ENCODE measurements at places on chromosomes 1 and 21.

DNA sequence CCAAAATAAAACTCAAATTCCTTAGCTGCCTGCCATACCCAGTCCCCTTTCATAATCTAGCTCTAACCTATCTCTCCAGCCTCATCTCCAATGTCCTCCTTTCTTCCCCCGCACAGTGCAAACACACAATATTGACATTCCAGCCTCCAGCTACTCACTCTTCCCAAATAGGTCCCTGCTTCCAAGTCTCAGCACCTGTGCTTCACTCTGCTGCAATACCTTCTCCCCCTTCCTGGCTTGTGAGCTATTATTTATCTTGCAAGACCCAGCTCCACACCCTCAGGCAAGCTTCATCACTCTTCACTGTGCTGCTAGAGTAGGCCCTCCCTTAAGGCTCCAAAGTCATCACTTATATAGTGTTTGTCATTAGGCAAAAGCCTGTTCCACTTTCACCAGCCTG is 9.7 kb downstream of the PLPP3 start:
- no peak for DNase-seq

GRCh38 chr1:76005765-76006164 is 68.8 kb upstream of the ST6GALNAC3 start:
- DNase-seq: peak; percentile 18

DNA sequence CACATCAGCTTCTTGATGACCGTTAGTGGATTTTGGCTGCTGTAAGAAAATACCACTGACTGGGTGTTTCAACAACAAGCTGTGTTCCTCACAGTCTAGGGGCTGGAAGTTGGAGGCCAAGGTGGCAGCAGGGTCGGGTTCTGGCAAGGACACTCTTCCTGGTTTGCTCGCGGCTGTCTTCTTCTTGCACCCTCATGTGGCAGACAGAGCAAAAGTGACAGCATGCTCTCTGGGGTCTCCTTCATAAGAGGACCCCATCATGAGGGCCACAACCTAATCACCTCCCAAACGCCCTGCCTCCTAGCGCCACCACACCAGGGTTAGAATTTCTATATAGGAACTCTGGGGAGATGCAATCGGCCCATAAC is 18.6 kb upstream of the TSPEAR start:
- DNase-seq: no peak

- peak; percentile 50 for DNase-seq
Measured at GRCh38 chr1:234866007-234866866, 256.3 kb upstream of the IRF2BP2 start.

DNA sequence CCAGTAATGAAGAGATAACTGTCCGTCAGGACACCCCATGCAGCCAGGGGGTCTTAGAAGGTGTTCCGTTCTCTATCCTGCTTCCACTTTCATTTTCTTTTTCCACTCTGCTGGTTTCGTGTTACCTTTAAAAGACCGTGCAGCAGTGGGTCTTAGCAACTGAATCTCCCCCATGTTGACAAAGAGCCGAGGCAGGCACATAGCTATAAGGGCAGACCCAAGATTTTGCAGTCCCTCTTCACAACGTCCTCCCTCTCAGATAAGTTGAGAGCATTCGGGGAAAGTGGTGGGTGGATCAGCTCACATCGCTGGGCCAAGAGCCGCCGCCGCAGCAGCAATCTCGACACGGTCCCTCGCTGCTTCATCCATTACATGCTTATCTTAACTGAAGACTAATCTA is 355.5 kb downstream of the LMO4 start:
- DNase-seq: no peak

DNA sequence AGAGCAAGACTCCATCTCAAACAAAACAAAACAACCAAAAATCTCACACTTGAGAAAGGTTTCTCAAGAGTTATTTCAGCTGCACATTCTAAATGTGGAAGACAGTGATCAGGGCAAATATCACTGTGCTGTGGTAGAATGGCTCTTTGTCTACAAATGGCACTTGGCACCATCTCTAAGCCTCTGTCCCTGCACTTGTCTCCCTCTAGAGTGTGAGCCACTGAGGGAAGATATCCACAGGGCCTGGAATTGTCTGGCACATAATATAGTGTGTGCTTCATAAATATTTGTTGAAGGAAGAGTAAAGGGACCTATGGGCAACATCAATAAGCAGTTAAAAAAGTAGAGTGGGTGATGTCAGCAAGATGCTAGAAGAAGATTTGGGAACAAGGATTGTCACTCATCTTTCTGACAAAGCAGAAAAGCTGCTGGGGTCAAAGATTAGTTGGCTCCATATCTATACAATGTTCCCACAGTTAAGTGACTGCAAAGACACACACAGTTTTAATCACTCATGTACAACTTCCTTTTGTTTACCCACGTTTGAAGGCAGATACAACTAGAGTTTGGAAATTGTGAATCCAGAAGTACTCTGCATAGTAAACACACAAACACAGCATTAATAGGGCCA is 19.1 kb downstream of the CD101 start:
- no peak for DNase-seq

GRCh38 chr21:42366292-42367010 is at the start of gene TFF1:
TSS of gene TFF1 (minus strand) at chr21:42366535. CDS start at chr21:42366495, 40 bp downstream.
- DNase-seq: no peak

DNA sequence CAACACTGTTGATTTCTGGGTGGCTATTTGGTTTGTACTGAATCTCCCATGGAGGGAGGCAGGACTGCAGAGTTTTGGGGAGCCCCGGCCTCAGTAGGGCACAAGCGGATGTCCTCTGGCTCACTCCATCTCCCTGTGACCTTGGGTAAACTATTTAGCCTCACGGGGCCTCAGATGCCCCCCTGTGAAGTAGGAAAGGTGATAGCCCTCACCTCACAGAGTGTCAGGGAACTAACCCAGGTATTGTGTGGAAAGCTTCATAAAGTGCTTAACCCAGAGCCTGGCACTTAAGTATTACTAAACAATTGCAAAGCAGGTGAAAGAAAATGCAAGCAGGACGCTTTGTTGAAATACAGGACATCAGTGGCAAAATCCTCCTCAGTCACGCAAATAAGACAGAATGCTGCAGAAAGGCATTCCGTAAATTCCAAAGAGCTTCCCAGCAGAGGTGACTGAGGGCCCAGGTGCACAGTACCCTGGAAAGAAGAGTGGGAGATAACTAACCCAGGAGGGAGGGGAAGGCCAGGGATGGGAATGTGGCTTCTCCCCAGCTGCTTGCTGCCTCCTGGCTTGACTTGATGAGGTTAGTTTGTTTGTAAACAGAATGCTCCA is 436.3 kb downstream of the PRDM2 start:
- no peak for DNase-seq

DNA sequence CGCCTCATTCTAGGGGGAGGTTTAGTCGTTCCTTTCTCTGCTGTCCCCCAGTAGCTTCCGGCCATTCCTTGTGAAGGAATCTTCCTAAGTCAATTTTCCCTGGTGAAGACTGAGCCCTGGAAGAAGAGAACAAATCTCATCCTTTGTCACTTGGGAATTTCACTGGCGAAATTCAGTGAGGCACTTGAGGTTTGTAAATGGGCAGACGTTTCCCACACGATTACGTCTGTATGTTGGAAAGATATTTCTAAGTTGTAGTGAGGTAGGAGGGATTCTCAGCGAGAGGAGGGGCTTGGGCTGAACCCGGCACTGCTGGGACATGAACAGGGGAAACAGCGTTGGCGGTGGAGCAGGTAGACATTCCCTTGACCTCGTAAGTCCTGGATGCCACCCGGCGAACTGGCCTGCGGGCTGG is 47.2 kb downstream of the GALNT2 start:
- DNase-seq: no peak

DNA sequence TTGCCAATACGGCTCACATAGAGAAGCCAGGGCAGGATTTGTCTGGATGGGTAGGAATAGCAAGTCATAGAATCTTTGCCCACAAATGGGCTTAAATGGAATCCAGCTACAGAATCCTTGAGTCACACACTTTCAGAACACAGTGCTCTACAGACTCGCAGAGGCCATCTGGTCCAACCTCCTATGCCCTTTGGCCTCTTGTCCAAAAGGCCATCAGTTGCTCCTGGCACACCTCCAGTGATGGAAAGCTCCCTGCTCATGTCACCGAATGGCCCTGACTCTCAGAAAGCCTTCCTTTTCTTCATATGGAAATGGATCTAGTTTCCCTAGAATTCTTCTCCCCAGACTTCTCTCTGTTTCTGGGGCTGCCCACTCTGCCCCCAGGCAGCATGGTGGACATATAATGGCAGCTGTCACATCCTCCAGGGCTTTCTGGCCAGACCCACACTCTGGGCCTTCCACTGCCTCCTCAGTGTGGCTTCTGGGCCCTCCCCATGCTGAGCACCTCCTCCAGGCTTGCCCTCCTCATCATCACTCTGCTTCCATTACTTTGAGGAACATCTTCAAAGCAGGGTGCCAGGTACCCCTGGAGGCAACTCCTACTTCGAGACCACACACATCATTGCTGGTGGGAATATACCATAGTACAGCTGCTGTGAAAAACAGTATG is 33.6 kb upstream of the TRABD2B start:
- DNase-seq: no peak

GRCh38 chr1:199704231-199704630 is 323.3 kb upstream of the NR5A2 start:
- no peak for DNase-seq

DNA sequence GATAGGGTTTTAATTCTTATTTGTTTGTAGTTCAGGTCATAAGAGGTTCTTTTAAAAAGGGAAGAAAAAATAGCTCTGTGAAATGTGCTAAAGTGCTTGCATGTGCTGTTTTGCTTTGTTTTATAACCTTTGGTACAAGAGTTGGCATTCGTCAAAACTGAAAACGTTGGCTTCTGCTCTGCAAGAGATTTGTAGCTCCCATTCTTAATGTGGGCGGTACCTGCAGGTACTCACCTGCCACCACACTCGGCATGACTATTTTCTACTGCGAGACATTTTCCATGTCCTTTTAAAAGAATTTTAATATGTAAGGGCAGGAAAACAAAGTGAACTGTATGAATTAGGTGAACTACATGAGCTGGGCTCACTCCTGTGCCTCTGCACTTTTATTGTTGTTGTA is 92.6 kb downstream of the ADARB1 start:
- DNase-seq: no peak

GRCh38 chr1:38740487-38740886 is 119.1 kb downstream of the RRAGC start:
- no peak for DNase-seq

DNA sequence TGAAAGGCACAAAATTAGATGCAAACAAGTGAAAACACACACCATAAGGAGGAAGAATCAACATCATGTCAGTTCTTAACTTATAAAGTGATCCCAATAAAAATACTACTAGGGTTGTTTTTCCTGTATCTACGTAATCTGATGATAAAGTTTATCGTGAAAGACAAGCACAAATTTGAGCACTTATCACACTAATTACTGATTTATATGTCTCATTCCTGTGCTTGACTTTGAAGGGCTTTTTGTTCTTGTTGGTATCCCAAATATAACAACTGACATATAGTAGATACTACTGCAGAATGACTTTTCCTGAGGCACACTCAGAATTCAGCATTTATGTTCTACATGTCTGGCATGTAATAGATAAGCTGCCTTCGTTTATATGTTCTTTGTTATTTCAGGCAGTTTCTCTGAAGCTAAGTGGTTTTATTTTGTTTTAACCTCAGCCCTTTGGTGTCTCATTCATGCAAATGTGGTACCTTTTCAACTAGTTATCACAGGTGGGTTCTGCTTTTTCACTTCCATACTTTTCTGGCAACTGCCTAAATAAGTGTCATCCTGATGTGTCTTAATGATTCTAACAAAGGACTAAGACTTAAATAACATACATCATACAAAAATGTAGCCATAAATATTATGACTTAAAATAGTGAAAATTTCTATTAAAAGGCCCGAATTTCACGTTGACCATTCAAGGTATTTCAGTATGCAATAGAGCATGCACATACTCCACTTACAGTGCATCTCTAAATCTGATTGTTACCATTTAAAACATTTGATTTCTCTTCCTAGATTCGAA is 73.2 kb downstream of the LRRC8C start:
- no peak for DNase-seq

DNA sequence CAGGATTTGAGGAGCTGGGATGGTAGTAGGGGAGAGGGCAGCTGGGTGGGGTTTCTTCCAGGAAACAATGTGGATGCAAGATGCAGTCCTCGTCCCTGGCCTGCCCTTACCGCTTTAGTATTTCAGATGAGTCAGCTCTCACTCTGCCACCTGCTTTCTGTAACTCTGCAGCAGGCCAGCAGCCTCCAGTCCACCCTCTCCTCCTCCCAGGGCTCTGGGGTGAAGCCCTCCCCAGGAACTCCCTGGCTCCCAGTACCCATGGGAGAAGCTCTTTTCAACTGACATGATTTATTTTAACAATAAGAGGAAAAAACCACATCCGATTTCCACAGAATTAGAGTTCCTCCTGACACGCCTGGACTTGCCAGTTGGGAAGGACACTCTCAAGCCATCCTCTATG is 39.0 kb upstream of the IL20 start:
- no peak for DNase-seq

GRCh38 chr1:68600049-68600661 is 103.3 kb upstream of the DEPDC1 start:
- DNase-seq: no peak

DNA sequence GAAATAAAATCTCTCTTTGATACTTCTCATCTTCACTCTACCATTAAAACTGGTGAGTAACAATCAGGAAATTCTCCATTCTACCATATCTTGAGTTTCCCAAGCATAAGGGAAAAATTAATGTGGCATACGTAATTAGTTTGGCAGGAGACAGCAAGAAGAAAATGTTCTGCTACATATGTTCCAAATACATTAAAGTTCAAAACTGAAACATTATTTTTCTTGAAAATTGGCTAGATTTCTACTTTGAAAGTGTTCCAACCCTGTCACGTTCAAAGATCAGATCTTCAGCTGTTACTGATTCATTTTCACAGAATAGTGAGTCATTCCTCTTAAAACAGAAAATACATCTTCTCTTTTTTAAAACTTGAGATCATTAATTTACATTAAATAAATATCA is 48.5 kb downstream of the PIGK start:
- peak; percentile 88 for DNase-seq
